NCI-H524 (cell line): ENCODE measurements at places on chromosomes 12 and 14.

DNA sequence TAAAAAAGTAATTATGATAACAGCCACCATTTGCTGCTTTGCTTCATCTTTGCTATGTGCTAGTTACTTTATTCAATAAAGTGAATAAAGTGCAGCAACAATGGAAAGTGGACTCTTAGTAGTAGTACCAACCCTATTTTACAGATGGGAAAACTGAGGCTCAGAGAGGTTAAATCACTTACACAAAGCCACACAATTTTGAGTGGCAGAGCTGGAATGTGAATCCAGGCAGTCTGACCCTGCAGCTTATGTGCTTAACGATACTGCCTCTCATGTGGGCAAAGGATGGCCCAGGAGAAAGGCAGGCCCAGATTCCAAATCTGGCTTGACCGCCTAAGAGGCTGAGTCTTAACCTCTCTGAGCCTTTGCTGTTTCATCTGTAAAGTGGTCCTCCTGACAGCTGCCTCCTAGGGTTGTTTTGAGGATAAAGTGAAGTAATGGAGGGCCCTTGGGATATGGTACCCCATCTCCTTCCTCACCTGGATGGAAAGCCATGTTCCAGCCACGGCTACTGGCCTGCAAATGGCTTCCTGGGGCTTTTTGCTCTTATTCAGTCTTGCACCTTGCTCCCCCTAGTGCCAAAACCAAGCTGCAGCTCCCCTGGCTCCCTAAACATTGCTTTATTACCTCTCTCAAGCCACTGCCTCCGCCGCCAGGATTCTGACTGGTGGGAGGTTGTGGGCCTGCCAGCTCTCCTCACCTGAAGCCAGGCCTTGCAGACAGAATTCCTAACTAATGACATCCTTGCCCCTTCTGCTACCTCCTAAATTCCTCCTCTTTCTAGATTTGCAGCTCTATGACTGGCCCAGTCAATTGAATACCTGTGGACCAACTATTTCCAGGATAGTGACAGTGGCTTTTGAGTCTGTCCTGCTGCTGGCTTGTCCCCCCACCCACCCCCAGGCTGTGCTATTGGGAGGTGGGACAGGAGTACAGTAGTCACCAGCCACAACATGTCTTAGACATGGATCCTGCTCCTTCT is 283.3 kb upstream of the PWP1 start:
- DNase-seq: peak; percentile 74

DNA sequence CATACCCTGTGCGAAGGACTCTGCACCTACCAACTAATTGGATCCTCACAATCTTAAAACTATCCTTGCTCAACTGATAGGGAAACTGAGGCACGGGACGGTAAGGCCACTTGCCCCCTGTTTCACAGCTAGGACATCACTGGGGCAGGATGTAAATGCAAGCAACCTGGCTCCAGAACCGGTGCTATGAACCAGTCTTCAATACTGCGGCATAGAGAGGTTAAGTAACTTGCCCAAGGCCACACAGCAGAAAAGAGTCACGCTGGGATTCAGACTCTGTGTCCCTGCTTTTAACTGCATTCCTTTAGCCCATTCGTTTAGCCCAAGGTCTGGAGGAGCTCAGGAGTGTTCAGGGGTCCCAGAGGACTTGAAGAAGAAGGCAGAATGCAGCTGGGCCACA is 76.1 kb downstream of the NCOR2 start:
- DNase-seq: no peak

GRCh38 chr12:77725611-77726010 is 105.1 kb upstream of the NAV3 start:
- DNase-seq: no peak

GRCh38 chr12:51390457-51390856 is 749 bp downstream of the GALNT6 start:
- no peak for DNase-seq

GRCh38 chr14:101851736-101852405 is 90.4 kb downstream of the PPP2R5C start:
- DNase-seq: no peak

DNA sequence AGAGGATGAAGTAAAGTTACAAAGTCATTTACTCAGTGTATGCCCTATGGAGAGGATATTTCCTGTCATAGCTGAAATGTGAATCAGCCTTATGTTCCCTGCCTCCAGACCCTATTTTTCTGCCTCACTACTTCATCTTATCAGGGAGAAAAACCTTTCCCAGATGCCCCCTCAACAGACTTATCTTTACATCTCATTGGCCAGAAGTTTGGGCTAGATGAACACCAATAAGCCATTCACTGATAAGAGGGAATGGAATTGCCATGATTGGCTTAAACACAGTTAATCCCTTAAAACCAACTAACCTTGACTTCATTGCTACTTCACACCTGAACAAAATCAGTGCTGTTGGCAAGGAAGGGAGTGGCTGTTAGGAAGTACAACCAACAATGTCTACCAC is 40.1 kb downstream of the CREBL2 start:
- no peak for DNase-seq

- DNase-seq: peak; percentile 40
Measured at GRCh38 chr12:7645395-7646177, 20.1 kb downstream of the APOBEC1 start.

DNA sequence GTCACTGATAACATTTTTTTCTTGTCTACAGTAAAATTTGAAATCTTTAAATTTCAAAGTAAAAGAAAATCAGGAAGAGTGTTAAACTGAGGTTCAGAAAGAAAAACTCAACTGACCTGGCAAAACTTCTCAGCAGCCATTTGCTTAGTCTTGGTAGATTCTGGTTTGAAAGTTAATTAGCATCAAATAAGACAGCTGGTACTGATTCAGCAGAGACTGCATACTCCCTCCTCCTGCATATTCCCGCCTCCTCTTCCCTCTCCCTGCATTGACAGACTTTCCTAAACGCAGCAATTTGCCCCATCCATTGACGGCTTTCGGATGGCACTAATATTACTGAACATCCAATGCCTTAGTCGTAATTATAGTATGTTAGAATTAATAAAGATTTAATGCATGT is 520.8 kb downstream of the FLRT2 start:
- DNase-seq: no peak

- no peak for DNase-seq
Measured at GRCh38 chr12:43964033-43964432, 128.2 kb downstream of the TMEM117 start.

- DNase-seq: no peak
Measured at GRCh38 chr14:55180434-55180833, 11.0 kb downstream of the DLGAP5 start.

DNA sequence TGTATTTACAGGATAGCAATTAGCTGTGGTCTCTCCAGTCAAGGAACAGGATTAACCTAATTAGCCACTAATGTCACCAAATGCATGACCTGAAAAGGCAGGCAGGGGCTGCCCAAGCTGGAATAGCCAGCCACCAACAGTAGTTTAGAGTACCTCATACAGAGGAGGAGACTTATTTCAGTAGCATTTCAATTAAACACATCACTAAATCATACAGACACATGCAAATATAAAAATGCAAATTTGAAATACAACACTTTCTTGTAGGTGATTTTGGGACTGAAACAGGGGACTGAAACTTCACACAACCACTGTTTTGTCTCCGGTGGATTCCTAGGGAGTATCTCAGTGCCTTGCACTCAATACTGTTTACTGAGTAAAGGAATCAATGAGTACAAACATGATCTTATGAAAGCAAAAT is 636 bp upstream of the IFNG-AS1 start:
- no peak for DNase-seq

DNA sequence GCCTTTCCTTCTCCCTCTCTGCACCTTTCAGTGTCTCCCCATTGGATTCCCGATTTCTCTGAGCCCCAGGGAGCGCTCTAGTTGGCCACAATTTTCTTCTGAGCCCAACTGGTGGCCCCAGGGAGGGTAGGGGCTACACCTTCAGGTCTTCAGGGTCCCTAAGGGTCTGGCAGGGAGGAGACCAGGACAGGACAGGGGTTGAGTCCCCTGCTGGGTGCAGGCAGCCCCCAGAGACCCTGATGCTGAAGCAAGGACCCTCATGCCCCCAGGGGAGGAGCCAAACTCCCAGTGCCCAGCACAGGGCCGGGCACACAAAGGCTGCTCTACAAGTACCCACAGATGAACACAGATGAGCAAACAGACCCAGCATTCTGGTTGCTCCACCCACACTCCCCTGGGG is 12.7 kb downstream of the FOXN4 start:
- no peak for DNase-seq

DNA sequence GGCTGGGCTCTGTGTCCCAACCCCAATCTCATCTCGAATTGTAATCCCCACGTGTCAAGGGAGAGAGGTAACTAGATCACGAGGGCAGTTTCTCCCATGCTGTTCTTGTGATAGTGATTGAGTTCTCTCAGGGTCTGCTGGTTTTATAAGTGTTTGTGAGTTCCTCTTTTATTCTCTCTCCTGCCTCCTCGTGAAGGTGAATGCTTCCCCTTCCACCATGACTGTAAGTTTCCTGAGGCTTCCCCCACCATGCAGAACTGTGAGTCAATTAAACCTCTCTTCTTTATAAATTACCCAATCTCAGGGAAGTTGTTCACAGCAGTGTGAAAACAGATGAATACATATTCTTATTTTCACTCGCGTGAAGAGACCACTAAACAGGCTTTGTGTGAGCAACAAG is 148.2 kb downstream of the TMEM30B start:
- no peak for DNase-seq

- DNase-seq: no peak
Measured at GRCh38 chr12:45509187-45509586, 220.3 kb upstream of the ARID2 start.

DNA sequence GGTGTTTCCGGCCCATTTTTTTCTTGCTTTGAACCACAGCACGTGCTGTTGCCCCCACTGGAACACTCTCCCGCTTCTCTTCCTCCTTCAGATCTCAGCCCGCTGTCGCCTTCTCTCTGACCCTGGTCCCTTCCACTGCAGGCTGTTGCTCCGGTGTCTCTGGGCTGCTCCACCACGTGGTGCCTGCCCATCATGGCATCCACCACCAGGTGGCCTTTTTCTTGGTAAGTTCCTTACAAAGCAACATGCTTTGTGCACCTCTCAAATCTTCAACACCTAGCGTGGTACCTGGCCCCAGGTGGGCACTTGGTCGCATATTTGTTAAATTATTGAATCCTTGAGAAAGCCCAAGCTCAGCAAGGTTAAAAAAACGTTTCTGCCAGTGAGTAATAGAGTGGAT is 19.1 kb downstream of the TUNAR start:
- DNase-seq: peak; percentile 39

- DNase-seq: no peak
Measured at GRCh38 chr14:99961826-99962518, 103.2 kb upstream of the EVL start.

GRCh38 chr12:128994856-128995255 is 141.6 kb downstream of the GLT1D1 start:
- DNase-seq: no peak

GRCh38 chr12:55816881-55817344 is 611 bp downstream of the SARNP start:
- no peak for DNase-seq

DNA sequence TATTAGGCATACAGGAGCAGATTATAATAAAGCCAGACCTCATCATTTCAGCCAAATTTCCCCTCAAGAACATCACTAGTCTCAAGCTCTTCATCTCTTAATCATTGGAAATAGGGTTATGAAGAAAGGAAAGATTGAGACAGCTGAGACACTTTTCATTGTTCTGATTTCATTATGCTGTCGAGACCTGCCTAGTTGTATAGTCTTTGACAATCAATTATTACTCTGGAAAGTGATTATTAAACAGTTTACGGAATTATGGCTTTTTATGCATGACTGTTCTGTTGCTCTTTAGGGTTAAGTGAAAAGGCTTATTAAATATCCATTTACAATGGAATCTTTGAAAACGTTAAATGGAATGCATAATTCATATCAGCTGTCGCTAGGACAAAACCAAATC is 48.3 kb downstream of the TTC6 start:
- DNase-seq: no peak

GRCh38 chr12:102182635-102183034 is 15.0 kb downstream of the PMCH start:
- no peak for DNase-seq

DNA sequence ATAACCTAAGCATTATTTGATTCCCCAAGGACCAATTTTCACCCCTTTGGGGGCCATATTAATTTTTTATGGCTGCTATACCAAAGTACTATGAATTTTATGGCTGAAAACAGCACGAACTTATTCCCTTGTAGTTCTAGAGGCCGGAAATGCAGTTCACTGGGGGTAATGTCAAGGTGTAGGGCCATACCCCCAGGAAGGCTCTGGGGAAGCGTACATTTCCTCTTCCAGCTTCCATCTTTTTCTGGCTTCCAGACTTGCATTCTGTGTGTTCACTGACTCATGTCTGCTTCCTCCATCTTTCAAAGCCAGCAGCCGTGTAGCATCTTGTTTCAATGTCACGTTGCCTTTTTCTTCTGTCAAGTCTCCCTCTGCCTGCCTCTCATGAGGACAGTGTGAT is 133.5 kb downstream of the BICD1 start:
- no peak for DNase-seq

DNA sequence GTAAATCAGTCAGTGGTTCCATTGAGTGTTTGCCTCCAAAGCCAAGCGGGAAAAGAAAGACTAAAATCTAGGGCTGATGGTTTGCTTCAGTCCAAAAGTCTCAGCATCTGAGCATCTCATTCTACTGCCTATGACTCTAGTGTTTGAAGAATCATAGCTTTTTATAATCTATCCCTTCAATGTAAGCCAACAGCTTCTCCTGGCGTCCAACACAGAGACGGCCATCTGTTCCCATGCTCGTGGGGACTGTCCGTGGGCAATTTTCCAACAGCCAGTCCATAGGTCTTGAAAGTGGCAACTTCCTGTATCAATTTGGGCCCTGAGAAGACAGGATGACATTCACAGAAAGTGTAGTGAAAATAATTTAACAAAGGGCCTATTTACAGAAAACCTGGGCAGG is 544.4 kb upstream of the TMEM132C start:
- DNase-seq: peak; percentile 87

DNA sequence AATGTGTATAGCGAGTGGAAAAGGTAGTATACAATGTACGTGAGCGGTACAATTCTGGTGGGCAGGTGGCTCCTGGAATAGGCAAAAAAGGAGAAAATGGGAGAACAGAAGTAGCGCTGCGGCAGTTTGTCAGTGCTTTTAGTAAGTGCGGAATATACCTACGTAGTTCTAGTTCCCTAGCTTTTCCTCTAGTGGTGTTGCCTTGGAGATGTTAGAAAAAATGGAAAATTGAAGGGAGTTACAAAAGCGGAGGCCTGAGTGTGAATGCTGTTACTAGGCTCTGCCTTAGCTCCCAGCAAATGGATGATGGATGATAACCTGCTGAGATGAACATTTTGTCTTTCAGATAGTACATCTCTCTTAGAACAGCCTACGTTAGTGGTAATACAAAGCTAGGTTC is 1.1 kb downstream of the TTC8 start:
- DNase-seq: no peak

- DNase-seq: no peak
Measured at GRCh38 chr12:46460682-46461210, 88.2 kb upstream of the SLC38A2 start.
